ENCODE measurements at places on chromosomes 12 and 14. TPM values are rescaled to one million over a fixed set of nuclear protein-coding genes. Genes with fewer than 3 reads are reported as not detected.
A peak's percentile ranks its signal among the peaks of the same experiment; 100 is the strongest.

The SLC24A4 gene
- 0.21 TPM for polyA plus RNA-seq

The DLK1 gene
- polyA plus RNA-seq, result 10.7 TPM

The RPS6KA5 gene
- polyA plus RNA-seq, result 3.7 TPM

The SLCO1B1 gene
- polyA plus RNA-seq, result not detected

The ZC3H10 gene
- 3.5 TPM for polyA plus RNA-seq

The TBX3 gene
- 9.8 TPM for polyA plus RNA-seq

The EID3 gene
- polyA plus RNA-seq, result 0.28 TPM

The USP44 gene
- 0.13 TPM for polyA plus RNA-seq

The COX8C gene
- not detected for polyA plus RNA-seq

The NKX2-1 gene
- polyA plus RNA-seq, result not detected

The NXPH4 gene
- polyA plus RNA-seq, result 0.20 TPM

- no peak for DNase-seq
Observed at GRCh38 chr12:105393587-105393986, 63.1 kb downstream of the C12orf75 start.

DNA sequence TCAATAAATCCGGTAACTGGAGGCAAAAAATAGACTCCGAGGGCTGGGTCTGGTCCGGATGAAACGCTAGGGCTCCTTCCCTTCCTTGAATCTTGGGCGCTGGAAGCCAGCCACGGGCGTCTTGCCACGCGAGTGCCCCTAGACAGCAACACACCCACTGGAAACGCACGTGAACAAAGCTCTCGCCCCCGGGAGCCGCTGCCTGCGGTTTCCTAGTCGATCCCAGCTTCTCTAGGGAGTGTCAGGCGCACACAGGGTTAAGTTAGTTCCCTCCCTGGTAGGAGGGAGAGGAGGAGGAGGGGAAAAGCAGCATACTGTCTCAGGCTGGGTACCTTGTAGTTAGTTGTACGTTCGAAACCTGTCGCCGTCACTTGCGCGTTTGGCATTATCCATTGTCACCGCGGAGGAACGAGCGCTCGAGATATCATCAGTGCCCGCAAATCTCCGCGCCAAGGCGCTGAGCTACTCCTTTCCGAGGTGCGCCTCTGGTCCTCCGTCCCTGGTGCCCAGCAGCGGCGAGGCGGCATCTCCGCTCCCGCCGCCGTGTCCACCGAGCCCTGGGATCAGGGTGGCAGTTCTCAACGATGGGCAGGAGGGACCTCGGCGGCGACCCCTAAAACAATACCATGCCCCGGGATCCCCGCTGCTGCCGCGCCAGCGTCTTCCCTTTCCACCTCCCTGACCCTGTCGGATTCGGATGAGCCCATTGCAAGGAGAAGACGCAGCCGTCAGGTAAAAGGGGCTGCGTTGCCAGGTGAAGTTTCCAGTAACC lies at the start of gene FLRT2:
Gene FLRT2, plus strand, starts transcription at position 342 of the 772 bp plus-strand sequence. CDS start 91,371 bp downstream, outside the sequence.
- peak; percentile 77 for DNase-seq

DNA sequence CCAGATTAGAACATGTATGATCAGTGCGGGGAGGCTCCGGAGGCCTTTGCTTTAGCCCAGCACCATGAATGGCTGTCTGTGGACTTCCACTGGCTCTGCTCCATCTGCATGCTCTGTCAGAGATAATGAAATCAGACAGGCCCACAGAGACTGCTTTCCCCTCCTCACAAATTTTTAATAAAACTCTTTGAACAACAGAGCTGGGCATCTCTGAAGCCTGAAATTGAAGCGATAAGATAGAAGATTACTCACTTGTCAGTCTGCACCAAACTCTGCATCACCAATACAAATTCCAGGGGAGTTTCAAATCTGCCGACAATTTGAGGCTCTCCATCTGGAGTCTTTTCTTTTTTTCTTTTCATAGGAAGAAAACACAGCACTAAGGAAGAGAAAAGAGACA lies 110.0 kb downstream of the DYRK2 start:
- no peak for DNase-seq

DNA sequence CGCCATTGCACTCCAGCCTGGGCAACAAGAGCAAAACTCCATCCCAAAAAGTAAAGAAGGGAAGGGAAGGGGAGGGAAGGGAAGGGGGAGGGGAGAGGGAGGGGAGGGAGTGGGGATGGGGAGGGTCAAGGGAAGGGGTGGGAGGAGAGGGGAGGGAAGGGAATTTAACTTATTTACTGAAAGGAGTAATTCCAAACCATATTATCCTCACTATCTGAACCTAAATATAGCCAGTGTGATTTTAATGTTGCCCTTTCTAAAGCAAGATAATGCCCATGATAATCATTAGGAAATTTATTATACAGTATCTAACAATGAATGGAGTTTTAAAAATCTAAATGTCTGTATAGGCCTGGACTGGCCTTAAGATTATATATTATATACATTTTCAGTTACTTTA lies 7.3 kb downstream of the SMIM10L1 start:
- DNase-seq, result no peak

DNA sequence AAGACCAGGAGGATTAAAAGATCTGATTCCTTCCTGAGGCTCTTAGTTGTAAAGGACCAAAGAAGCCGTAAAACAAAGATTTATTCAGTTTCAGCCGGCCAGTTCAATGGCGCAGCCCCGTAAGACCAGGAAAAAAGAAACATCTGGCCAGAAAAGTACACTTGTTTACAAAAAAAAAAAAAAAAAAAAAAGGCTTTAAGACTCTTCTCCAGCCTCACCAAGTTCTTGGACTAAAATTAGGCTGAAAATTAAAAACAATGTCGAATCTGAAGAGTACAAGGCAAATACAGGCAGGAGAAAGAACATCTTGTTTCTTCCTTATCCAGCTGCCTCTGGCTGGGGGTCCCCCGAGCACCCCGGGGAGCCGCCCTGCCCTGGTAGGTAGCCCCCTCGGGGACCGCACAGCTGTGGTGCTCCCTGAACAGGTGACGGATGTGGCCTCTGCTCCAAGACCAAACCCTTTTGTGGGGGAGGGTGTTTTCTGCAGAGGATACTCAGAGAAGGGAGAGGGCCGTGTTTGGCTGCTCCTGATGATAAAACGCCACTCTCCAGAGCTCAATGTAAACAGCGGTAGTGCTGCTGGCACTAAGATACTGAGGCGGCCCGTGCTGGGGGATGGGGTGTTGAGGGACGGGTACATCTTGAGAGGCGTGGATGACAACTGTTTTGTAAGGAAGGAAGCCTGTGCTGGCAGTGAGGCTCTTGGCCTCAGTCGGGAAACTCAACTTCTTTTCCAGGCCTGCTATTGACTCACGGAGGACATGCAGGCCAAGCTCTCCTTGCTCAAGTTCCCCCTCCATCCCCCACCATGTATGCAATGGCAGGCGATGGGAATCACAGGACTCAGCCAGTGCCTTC lies 201.0 kb upstream of the DIO3 start:
- DNase-seq, result peak; percentile 88

GRCh38 chr12:22684140-22685118 lies 59.5 kb downstream of the ETNK1 start:
- DNase-seq, result no peak

DNA sequence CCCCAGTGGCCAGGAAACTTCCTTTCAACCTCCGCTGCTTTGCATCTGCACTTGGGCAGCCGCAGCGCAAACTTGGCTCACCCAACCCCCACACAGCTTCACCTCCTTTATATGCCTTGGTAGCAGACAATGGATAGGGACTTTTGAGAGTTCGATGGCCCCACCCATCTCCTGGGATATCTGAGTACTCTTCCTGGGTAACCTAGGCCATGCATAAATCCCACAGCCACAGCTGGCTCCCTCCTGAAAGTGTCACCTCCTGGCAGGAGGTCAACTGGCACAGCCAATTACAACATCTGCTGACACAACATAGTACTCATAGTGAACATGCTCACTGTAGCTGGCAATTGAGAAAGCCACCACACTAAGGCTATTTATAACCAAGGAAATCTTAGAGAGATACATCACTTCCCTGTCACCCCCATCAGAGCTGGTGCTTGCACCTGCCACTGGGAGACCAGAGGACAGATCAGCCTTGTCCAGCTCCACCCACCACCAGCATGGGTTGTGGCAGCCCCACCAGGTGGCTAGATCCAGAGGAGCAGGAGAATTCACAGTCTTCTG lies 410.0 kb downstream of the SYT1 start:
- no peak for DNase-seq

DNA sequence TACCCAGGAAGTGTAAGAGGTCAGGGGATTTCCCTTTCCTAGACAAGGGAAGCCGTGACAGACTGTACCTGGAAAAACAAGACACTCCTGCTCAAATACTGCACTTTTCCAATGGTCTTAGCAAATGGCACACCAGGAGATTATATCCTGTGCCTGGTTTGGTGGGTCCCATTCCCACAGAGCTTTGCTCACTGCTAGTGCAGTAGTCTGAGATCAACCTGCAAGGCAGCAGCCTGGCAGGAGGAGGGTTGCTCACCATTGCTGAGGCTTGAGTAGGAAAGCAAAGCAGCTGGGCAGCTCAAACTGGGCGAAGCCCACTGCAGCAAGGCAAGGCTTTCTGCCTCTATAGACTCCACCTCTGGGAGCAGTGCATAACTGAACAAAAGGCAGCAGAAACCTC lies 1.0 kb upstream of the RDH16 start:
- DNase-seq, result no peak

DNA sequence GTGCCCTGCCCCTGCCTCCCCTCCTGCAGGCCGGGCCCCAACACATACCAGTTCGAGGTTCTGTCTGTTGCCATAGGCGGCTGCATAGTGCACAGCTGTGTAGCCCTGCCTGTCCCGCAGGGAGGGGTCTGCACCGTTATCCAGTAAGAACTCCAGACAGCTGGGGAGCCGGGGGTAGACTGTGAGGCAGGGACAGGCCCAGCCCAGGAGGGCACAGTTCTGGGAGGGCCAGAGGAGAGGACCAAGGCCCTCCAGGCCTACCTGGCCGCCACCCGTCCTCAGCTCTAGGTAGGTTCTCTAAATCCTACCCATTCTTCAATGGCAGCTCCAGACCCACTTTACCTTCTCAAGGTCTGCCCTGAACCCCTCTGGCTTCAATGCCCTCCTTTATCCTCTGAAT lies 9.5 kb downstream of the ANKRD52 start:
- no peak for DNase-seq

DNA sequence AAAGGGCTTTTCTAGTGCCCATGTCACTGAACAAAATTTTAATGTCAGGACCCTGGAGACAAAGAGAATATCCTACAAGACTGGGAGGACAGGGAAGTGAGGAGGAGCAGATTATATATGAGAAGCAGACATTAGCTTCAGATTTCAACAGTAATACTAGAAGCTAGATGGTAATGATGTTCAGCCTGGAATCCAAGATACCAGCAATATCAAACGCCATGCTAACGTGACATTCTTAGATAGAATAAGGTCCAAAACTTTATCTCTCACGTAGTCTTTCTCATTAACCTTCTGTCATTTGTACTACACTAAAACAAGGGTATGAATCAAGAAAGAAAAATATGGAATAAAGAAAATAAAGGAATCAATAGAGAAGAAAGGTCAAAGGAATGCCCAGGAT lies 18.7 kb downstream of the SOS2 start:
- no peak for DNase-seq

- no peak for DNase-seq
Observed at GRCh38 chr14:49992448-49992847, 99.6 kb downstream of the ARF6 start.

GRCh38 chr14:64123241-64123822 lies 170.8 kb downstream of the ESR2 start:
- DNase-seq, result no peak

GRCh38 chr12:126157575-126157966 lies 1092.3 kb downstream of the AACS start:
- no peak for DNase-seq

- DNase-seq, result no peak
Observed at GRCh38 chr14:61632401-61632800, 62.9 kb upstream of the HIF1A start.

- no peak for DNase-seq
Observed at GRCh38 chr12:123578243-123578642, 6.1 kb upstream of the TMED2 start.

DNA sequence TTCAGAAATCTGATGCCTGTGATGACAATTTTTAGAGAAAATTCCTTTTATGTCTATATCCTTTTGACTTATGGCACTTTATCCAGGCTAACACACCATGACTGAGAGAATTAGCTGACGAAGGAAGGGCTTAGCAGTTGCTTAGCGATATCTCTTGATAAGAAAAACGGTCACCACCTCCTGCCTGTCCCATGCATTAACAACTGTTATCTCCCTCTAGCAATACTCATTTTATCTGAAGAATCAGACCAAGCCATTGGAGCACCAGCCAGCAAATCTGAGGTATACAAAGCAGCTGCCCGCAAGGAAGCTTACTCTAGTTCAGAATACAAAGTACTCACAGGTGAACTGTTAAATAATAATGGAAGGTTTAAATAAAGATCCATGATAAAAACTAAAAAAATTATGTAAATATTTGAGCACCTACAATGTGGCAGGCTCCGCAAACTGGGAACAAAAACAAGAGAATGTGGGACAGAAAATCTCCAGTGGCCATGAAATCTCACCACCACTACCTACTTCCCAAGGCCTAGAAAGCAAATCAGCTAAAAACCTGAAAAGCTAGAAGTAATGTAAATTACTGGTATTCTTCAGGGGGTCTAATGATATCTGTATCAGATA lies 24.3 kb downstream of the PPM1H start:
- no peak for DNase-seq

DNA sequence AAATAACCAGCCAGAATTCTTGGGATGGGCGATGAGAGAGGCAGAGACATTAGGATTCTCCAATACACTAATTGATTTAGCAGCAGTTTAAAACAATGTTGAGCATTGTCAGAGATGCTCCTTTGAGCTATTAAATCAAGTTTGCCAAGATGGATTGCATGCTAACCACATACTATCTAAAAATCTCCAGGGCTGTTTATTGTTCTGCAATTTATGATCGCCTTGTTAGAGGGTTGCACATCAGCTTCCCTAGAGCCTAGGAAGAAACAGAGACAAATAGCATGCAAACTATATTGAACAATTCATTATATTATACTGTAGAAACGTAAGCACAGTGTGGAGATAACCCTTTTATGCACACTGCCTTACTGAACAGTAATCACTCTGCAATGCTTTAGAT lies 599.9 kb downstream of the SOX5 start:
- no peak for DNase-seq

DNA sequence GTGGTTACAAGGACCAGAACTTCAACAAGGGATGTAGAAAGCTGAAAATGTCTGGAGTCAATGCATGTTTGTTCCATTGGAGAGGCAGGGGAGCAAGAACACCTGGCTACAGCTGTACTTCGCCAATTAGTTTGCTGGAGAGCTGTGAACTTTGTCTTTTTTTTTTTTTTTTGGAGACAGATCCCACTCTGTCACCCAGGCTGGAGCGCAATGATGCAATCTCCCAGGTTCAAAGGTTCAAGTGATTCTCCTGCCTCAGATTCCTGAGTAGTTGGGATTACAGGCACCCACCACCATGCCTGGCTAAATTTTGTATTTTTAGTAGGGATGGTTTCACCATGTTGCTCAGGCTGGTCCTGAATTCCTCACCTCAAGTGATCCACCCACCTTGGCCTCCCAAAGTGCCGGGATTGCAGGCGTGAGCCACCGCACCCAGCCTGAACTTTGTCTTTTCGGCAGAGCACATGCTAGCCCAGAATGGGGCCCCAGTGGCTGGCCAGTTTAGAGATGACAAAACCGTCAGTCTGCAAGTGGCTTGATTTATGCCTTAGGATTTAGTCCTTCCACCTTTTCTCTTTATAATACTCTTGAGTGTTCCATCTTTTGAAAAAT lies 55.5 kb downstream of the AVPR1A start:
- no peak for DNase-seq

GRCh38 chr12:53358836-53359419 lies 21.0 kb upstream of the SP1 start:
- DNase-seq, result peak; percentile 5

- DNase-seq, result no peak
Observed at GRCh38 chr12:27233814-27234213, 10.3 kb upstream of the STK38L start.

All from psoas muscle (tissue), 8 donors.